Stimulated activated CD4-positive, alpha-beta T cell treated with anti-CD3 and anti-CD28 coated beads, Interleukin-1b, Interleukin-23, amount 100 ng/mL, for 1 hour (primary cell): ENCODE measurements at places on chromosomes 7 and 10.

DNA sequence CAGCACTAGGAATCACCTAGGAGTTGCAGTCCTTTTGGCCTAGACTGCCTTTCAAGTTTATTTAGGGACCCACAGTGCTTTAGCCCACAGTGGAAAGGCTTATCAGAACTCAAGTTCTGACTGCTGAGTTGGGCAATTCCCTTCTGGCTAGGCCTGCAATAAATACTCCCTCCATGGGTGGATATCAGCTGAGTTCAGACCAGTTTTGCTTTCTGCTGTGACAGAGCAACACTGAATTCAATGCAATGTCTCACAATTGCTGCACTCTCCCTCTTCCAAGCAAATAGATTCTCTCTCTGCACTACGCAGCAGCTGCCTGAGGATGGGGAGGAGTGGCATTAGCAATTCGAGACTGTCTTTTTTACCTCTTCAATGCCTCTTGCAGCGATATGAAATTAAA, 1153.3 kb downstream of the SORCS1 start:
- no peak for DNase-seq

- DNase-seq, result no peak
Observed at GRCh38 chr7:155204744-155205367, 92.8 kb upstream of the INSIG1 start.

- no peak for DNase-seq
Observed at GRCh38 chr7:33243319-33243881, 114.0 kb downstream of the BBS9 start.

GRCh38 chr10:61465901-61466632, 12.9 kb upstream of the TMEM26 start:
- no peak for DNase-seq

- DNase-seq, result no peak
Observed at GRCh38 chr10:32950591-32951108, 7.4 kb downstream of the ITGB1 start.

DNA sequence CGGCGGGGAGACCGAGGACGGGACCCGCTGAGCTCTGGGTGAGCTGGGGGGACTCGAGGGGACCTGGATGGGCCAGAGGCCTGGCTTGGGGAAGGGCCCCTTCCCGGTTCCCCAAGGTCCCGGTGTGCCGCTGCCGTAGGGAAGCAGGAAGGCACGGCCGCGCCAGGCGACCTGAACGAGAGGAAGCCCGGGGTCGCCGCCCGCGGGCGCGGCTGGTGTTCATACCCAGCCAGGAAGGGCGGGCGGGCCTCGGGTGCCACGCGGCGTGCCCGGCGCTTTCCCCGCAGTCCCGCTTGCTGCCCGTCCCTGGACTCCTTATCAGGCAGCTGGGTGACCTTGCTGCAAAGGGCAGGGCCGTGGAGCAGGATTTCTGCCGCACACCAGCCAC, 38.0 kb downstream of the ZNF777 start:
- no peak for DNase-seq

GRCh38 chr7:63899691-63900393, 98.8 kb upstream of the ZNF722 start:
- peak; percentile 52 for DNase-seq

GRCh38 chr7:83691095-83691494, 42.2 kb upstream of the SEMA3E start:
- no peak for DNase-seq

GRCh38 chr10:61471491-61471890, 18.3 kb upstream of the TMEM26 start:
- no peak for DNase-seq

DNA sequence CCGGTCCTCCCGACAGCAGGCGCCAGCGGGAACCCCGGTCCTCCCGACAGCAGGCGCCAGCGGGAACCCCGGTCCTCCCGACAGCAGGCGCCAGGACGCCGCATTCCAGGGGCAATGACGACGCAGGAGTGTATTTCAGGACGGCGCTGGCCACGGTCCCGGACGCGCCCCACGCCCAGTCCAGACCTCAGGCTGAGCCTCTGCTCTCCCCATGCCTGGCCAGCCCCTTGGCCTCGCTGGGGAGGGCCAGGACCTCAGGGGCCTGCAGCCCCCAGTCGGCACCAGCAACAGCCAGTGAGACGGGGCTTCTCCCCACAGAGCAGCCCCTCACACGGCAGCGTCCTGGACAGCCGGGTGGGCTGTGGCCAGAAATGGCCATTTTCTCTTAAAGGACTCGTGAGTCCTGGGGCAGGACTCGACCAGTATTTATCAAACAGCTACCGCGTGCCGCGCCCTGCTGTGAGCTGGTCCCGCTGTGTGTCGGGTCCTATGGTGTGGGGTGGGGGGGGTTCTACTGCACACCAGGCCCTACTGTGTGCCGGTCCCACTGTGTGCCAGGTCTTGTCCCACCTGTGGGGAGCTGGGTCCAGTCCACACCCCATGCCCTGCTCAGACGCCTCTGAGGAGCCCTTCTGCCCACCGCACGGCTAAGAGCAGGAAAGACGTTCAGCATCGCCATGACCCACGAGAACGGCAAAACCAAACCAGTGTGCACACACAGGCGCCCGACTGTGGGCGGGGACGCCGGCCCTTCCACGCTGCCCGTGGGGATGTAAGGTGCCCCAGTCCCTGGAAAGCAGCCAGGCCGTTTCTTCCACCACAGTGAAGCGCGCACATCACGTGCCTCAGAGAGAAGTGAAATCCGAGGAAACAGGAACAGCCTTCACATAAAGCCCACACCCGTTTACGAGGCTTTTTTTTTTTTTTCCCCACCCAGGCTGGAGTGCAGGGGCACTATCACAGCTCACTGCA, 33.3 kb downstream of the GET4 start:
- no peak for DNase-seq

GRCh38 chr10:89118091-89118490, 89.0 kb downstream of the CH25H start:
- DNase-seq, result no peak

DNA sequence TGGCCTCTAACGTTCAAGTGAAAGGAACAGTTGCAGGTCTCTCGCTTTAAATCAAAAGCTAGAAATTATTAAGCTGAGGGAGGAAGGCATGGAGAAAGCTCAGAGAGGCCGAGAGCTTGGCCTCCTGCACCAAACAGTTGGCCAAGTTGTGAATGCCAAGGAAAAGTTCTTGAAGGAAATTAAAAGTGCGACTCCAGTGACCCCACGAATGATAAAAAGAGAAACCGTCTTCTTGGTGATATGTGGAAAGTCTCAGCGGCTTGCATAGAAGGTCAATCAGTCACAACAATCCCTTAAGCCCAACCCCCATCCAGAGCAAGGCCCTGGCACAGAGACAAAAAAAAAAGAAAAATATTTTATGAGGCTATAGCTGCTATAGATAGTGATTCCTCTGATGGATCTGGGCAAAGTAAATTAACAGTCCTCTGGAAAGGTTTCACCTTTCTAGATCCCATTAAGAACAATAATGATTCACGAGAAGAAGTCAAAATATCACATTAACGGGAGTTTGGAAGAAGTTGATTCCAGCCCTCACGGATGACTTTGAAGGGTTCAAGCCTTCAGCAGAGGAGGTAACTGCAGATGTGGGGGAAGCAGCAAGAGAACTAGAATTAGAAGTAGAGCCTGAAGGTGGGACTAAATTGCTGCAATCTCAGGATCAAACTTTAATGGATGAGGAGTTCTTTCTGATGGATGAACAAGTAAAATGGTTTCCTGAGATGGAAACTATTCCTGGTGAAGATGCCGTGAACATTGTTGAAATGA, 42.5 kb upstream of the INPP5A start:
- DNase-seq, result no peak

DNA sequence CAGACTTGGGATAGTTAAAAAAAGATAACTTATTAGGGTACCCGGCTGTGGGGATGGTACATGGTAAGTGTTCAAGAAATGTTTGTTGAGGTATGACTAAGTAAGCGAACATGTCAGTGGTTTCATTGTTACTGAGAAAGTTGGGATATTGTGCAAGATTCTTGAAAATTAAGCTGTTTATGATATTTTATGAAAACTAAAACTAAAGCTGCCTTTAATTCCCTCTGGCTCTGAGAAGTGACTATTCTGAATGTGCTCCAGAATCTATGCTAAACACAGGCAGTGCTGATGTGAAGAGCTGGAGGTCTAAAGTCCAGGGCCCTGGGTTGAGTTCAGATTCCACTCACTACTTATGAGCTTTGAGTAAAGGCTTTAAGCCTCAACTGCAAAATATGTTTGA, 72.9 kb downstream of the AOAH start:
- no peak for DNase-seq

GRCh38 chr7:132681951-132682350, 105.7 kb upstream of the PLXNA4 start:
- DNase-seq, result no peak

DNA sequence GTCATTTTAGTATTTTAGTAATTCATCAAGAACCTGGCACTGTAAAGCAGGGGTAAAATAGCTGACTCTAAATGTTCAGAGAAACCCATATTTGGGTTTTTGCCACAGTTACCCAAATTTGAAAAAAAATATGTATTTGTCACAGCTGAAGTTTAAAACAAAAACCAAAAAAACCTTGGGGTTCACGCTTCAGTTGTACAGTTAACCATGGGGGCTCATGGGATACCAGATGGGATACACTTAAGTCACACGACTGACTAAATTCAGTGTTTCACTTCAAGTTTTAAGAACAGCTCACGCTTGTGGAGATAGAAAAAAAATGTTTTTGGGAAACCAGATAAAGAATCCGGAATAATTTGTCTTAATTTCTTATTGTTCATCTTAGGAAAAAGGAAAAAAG, 2.1 kb downstream of the ARL3 start:
- no peak for DNase-seq

- no peak for DNase-seq
Observed at GRCh38 chr10:110137142-110137545, 70.3 kb upstream of the MXI1 start.

DNA sequence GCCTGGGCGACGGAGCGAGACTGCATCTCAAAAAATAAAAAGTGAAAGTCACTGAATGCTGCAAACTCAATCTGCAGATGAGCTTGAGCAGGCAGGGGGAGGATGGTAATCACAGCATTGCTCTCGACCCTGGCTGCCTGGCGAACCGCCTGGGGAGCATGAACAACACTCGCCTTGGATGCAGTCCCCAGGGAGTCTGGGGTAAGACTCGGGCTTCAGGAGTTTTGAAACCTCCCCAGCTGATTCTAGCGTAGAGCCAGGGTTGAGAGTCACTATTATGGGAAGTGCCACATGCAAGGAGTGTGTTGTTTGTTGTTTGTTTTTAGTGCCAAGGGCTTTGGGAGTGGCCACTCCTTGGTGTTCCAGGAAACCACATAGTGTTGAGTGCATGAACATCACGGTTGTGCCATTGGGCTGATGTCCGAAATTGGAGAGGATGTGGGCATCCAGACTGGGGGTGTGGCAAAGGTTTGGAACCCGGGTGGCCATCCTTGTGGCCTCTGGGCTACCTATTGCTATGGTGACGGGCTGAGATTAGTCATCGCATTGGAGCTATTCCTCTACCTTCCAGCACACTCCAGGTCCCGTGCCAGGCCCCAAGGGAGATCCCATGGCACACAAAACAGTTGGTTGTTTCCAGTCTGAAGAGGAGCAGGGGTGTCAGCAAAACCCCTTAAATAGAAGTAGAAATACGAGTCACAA, 92.6 kb downstream of the RGS10 start:
- no peak for DNase-seq

GRCh38 chr7:111190804-111191203, 99.9 kb downstream of the LRRN3 start:
- no peak for DNase-seq

DNA sequence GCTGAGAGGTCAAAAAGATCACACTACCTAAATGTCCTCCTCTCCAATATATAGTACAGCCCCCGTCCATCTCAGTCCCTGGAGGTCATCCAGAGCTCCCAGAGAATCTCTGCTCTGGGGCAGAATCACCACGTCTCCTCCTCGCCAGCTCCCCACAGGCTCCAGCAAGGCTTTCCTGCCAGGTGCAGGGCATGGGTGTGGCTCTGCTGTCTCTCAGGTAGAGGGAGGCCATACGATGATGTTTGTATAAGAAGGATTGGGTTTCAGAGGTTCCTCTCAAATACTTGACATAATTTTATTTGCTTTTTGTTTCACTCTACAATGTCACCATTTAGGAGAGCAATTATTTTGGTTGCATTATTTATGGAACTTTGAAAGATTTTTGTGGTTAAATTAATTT, 98.3 kb upstream of the PRSS58 start:
- no peak for DNase-seq

GRCh38 chr7:121261207-121261884, 67.5 kb upstream of the WNT16 start:
- DNase-seq, result no peak

- no peak for DNase-seq
Observed at GRCh38 chr7:43164757-43165156, 52.3 kb downstream of the HECW1 start.

DNA sequence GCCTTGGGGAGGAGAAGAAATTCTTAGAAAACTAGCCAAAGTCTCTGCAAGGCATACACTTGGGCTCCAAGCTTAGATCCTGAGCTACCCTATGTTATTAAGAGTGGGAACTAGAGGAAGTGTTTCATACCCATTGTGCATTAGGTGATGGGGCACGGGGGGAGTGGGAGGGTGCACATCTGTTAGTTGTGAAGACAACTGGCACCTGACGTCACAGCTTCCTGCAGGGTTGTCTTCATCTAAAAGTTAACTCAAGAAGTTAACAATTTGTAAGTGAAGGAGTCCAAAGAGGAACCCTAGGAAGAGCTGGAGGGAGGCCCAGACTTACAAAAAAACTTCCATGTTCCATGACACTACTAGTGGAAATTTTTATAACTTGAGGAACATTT, 158.1 kb downstream of the ADRA2A start:
- DNase-seq, result no peak

GRCh38 chr7:37508118-37508517, 59.5 kb upstream of the ELMO1 start:
- DNase-seq, result no peak

GRCh38 chr10:36670621-36671402, 454.6 kb upstream of the ANKRD30A start:
- DNase-seq, result no peak

GRCh38 chr10:81177651-81178244, 640.0 kb downstream of the SH2D4B start:
- no peak for DNase-seq

DNA sequence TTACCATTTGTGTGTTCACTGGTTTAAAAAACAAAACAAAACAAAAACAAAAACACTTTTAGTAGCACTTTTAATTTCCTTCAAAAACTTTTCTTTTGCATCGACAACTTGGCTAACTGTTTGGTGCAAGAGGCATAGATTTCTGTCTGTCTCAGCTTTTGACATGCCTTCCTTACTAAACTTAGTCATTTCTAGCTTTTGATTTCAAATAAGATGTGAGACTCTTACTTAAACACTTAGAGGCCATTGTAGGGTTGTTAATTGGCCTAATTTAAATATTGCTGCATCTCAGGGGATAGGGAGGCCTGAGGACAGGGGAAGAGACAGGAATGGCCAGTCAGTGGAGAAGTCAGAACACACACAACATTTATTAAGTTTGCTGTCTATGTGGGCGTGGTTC, 66.3 kb downstream of the AVL9 start:
- DNase-seq, result no peak

- no peak for DNase-seq
Observed at GRCh38 chr10:97574374-97575126, 2.0 kb downstream of the ANKRD2 start.

GRCh38 chr10:85848756-85849155, 517.8 kb downstream of the GRID1 start:
- DNase-seq, result no peak
